ENCODE measurements at places on chromosomes 4 and X.
A peak's percentile ranks its signal among the peaks of the same experiment; 100 is the strongest.

GRCh38 chr4:54093324-54094240 is 6.4 kb upstream of the GSX2 start:
- no peak for DNase-seq

DNA sequence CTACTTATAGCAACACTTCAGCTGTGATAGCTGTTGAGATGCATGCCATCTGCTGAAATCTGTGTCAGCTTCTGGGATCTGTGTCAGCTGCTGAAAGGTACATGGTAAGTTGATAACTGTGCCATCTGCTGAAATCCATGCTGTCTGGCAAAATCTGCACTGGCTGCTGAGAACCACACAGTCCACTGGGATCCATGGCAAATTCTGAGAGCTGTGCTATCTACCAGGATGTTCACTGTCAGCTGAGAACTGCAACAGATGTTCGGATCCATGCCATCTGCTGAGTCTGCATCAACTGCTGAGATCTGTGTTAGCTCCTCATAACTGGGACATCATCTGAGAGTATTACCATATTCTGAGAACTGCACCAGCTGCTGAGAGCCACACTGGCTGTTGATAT is 430.5 kb upstream of the POU3F4 start:
- DNase-seq = no peak

- no peak for DNase-seq
These were observed 83.9 kb downstream of the ADRA2C start for GRCh38 chr4:3850128-3850527.

DNA sequence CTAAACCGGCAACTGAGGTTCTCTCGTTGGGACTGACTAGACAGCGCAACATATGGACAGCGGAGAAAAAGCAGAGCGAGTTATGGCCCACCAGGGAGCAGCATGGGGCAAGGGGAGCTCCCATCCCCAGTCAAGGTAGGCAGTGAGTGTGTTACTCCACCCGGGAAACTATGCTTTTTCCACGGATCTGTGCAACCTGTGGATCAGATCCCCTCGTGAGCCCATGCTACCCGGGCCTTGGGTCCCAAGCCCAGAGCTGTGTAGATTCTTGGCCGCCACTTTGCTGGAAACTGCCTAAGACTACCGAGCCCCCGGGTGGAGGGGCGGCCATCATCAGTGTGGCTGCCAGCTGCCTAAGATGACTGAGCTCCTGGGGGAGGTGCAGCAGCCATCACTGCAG is 140.9 kb downstream of the PAPSS1 start:
- DNase-seq = no peak

GRCh38 chr4:40283968-40284367 is 51.2 kb upstream of the CHRNA9 start:
- peak; percentile 54 for DNase-seq

DNA sequence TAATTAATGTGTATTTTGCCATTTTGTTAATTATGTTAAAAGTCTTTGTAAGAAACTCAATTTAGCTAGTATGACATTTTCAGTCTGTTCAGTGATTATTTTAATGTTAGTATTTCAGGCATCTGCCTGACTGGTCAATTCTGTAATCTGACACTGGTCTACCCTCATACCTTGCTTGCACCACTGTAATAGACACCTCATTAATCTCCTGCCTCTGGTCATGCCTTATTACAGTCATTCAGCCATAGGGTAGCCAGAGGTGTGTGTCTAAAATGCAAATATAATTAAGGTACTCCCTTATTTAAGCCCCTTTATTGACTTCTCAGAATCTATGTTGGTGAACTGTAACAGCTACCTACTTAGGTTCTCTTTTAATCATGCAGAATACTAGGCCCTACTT is 861.1 kb upstream of the IGFBP7 start:
- DNase-seq = no peak

- no peak for DNase-seq
These were observed 284.0 kb downstream of the BCOR start for GRCh38 chrX:39813631-39814277.

DNA sequence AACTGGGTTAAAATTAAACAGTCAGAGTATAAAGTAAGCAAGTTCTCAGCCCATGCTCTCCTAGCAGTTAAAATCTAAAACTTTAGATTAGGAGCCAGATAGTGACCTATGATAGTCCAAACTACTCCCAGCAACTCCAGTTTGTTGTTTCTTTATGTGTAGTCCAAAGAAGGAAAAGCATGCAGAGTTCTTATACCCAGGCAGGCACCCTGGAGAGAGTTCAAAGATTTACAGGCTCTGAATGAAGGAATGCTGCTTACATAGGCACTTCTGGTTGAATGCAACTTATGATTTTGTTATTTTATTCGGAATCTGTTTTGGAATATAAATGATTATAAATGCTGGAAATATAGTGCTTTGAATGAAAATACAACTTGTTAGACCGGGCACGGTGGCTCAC is 67.2 kb downstream of the GPAT3 start:
- DNase-seq = no peak

DNA sequence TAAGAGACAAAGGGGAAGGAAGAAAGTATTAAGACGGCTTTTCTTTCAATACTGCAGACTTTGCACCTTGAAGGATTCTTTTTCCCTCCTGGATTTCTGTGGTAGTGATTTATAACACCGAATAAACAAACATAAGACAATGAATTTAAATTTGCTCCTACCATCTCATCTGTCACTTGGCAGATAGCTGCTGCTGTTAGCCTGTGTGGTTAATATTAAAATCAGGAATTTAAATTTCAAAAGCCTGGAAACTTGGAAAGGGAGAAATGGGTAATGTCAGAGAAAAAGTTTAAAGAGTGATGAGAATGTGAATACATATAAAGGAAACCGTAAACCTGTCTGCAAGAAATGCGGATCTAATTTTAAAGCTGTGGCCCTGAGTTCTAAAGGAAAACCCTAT is 3.4 kb downstream of the FAM149A start:
- DNase-seq = no peak

DNA sequence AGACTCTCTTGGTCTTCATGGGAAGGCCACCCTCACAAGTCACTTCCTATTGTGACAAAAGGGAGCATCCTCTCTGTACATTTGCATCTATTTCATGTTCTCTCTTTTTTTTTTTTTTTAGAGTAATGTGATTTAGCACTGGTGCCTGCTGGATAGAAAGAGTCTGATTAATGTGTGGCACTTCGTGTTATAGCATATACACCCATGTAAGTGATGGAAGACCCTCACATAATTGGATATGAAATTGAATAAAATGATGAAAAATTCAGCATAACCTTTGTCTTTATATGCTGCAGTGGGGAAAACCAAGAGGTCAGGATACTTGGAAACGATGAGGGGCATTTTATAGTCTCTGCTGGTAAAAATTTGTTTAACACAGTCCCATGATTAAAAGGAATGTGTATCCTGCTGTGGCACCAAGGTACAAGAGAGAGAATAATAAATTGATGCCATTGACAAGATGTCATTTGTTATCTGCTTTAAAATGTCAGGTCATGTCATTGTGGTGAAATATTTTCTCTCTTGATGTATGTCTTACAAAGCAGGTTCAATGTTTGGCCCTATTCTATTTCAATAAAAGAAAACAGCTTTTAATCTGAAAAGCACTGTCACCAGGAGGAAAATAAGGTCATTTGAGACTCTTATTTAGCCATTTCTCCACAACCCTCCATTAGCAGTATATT is 1115.4 kb downstream of the STPG2 start:
- no peak for DNase-seq

Data from stimulated activated CD8-positive, alpha-beta memory T cell treated with anti-CD3 and anti-CD28 coated beads, Interleukin-7, amount 100 ng/mL, for 1 hour (primary cell).